ENCODE measurements at places on chromosomes 11 and 22.

DNA sequence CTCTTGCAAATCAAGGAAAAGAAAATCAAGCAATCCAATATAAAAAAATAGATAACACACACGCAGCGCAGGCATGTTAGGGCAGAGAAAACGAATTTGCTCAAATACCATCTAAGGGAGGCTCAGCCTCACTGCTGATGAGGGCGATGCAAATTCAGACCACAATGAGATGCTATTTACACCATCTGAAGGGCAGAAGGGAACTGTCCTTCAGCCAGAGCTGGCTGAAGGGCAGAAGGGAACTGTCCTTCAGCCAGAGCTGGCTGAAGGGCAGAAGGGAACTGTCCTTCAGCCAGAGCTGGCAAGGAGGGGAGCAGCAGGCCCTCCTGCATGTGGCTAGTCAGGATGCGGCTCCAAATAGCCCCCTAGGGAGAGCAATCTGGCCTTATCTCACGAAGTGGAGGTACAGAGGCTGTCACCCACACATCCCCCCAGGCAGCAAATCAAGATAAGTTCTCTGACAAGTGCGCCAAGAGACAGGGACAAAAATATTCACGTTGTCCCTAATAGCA, 7.6 kb upstream of the SLC39A13 start:
- peaks cover 42% of the 10 kb centered on the region for H3K4me1 ChIP-seq
- peak overlapping the region; percentile 74 for H3K27ac ChIP-seq
- H3K27me3 ChIP-seq = no peaks in the 10 kb centered on the region
- peak overlapping the region; percentile 33 for H3K4me3 ChIP-seq
- DNase-seq = no peak

DNA sequence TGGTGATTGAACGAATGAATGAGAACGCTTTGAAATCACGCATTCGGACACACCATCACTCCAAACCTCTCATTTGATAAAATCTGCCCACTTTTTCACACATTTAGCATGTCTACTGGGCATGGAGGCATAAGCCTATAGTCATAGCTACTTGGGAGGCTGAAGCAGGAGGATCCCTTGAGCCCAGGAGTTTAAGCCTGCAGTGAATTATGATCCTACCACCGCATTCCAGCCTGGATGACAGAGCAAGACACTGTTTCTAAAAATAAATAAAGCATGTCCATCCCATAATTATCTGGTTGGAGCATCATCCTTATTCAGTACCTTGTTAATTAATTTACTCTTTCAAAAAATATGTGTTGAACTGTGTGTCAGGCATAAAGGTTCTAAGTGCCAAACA, 3.3 kb upstream of the PICALM start:
- no peak for DNase-seq
- no peak overlapping the region for H3K27ac ChIP-seq
- H3K4me1 ChIP-seq = peaks cover 20% of the 10 kb centered on the region
- no peaks in the 10 kb centered on the region for H3K36me3 ChIP-seq
- no peaks in the 10 kb centered on the region for H3K27me3 ChIP-seq

DNA sequence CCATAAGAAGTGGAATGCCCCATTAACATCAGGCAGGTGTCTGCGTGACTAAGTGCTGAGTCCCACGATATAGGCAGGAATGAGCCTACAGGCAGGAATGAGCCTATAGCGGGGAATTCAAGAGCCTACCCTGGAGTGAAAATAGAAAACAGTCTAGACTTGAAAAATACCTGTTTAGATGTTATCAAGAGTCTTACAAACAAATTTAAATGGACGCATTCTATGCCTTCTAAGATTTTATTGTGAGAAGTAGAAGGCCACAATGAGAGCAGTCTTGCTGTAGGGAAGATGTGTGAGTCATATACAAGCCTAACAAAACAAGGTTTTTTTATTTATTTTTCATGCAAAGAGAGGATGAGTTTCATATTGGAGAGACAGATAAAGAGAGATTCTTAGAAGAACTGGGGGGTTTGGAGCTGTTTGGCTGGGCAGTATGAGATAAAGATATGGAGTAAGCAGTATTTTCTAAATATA, 200.8 kb upstream of the ZC3H12C start:
- H3K27me3 ChIP-seq = no peaks in the 10 kb centered on the region
- no peaks in the 10 kb centered on the region for H3K36me3 ChIP-seq
- H3K4me3 ChIP-seq = no peak overlapping the region
- H3K4me1 ChIP-seq = no peaks in the 10 kb centered on the region
- no peak for DNase-seq
- H3K27ac ChIP-seq = no peak overlapping the region

DNA sequence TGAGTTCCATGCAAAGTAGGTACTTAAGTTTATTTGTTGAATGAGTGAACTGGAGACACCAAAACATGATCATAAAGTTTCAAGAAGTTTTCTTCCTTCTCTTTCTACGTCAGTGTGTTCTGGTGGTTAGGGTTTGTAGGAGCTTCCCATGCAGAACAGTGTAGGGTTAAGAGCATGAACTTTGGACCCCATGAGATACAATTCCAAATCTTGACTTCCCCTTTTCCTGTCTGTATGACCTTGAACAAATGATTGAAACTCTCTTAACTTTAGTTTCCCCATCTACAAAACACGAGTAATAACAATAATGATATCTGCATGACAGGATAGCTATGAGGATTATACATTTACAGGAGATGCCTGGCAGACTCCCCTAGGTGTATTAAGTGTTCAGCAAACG, 41.0 kb upstream of the TENM4 start:
- H3K27me3 ChIP-seq = no peaks in the 10 kb centered on the region
- no peak overlapping the region for H3K27ac ChIP-seq
- no peak overlapping the region for H3K4me3 ChIP-seq

GRCh38 chr22:20857838-20858614, 585 bp downstream of the PI4KA start:
- no peaks in the 10 kb centered on the region for H3K27me3 ChIP-seq
- H3K27ac ChIP-seq = peak overlapping the region; percentile 64
- peak; percentile 52 for DNase-seq
- H3K4me1 ChIP-seq = peaks cover 58% of the 10 kb centered on the region
- H3K4me3 ChIP-seq = peak overlapping the region; percentile 74

DNA sequence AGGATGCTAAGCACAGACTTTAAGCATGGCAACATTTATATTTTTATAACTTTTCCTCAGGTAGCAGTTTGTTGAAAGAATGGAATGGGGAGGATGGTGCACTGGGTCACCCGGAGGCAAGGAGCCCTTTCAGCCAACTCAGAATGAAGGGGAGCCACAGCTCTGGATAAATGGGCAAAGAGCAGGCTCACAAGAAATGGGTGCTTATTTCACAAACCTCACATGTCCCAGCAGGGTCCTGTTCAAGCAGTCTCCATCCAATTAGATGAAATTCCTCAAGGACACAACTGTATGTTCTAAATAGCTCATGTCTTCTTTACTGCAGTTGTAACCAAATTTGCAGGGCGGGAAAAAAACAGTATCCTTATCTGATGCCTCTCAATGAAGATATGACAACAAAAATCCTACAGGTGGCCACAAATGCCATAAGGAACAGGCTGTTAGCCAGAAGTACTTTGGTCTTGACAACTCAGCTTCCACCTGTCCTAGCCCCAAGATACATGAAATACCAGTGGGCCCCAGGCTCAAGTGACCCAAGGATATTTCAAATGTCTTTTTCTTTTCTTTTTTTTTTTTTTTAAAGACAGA, 48.2 kb downstream of the MAPK1 start:
- H3K27me3 ChIP-seq = no peaks in the 10 kb centered on the region
- peak overlapping the region; percentile 15 for H3K4me3 ChIP-seq
- no peaks in the 10 kb centered on the region for H3K36me3 ChIP-seq
- DNase-seq = no peak

DNA sequence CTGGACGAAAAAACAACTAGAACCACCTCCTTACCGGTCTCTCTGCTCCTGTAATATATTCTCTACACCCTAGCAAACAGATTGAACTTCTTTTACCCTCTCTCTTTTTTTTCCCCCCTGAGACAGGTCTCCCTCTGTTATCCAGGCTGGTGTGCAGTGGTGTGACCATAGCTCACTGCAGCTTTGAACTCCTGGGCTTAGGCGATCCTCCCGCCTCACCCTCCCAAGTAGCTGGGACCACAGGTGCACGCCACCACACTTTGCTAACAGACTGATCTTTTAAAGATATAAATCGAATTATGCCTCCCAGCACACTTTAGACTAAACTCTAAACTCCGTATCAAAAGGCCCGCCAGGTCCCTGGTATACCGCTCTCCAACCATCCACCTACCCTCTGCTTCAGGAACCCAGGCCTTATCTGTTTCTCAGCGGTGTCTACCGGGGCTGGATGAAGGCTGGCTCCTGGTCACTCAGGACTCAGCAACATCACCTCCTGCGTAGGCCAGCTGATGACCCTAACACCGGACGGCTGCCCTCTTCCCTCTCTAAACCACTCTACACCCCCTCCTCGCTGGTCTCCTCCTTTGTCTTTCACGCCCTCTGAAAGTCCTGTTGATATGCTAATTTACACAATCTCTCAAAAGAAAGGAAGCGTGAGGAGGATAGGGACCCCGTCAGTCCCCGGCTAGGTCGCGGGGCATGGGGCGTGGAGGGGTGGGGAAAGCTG, 745 bp downstream of the C22orf39 start:
- peaks cover 16% of the 10 kb centered on the region for H3K4me1 ChIP-seq
- peak overlapping the region; percentile 58 for H3K27ac ChIP-seq
- H3K36me3 ChIP-seq = peaks cover 34% of the 10 kb centered on the region

DNA sequence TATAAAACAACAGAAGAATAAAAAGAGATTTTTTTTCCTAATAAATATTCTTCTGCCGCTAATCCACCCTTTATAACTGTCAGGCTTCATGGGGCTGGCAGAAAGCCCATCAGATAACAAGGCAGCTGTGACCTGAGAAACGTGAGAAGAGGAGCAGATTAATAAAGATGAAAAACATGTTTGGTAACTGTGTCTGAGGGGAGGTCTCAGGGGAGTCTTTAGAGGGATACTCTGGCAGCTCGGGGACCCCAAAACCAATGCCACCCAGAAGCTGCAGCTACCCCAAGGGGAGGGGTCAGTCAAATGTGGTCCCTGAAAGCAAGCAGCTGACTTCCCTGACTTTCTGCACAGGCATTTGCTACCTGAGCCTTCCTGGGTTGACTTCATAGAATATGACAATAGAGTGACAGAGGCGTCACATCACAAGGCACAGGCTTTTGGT, 48.4 kb upstream of the POU2AF1 start:
- no peaks in the 10 kb centered on the region for H3K36me3 ChIP-seq
- no peaks in the 10 kb centered on the region for H3K27me3 ChIP-seq
- no peaks in the 10 kb centered on the region for H3K4me1 ChIP-seq
- DNase-seq = no peak

DNA sequence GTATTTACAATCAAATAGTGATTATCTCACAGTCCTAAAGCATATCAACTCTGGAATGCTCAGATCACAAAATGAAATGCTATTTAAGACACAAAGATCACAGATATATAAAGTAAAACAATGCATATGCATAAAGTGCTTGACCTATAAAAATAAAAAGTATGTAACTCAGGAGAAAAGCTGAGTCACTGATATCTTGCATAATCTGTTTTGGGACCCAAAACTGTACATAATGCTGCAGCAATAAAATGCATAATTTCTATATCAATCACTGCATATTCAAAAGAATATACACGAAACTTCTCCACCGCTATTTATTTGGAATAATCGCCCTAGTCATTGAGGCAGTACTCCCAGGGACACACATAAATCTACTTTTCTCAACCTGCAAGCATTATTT, 34.9 kb upstream of the GRIA4 start:
- H3K27me3 ChIP-seq = no peaks in the 10 kb centered on the region
- no peaks in the 10 kb centered on the region for H3K4me1 ChIP-seq
- no peak for DNase-seq
- no peak overlapping the region for H3K4me3 ChIP-seq

DNA sequence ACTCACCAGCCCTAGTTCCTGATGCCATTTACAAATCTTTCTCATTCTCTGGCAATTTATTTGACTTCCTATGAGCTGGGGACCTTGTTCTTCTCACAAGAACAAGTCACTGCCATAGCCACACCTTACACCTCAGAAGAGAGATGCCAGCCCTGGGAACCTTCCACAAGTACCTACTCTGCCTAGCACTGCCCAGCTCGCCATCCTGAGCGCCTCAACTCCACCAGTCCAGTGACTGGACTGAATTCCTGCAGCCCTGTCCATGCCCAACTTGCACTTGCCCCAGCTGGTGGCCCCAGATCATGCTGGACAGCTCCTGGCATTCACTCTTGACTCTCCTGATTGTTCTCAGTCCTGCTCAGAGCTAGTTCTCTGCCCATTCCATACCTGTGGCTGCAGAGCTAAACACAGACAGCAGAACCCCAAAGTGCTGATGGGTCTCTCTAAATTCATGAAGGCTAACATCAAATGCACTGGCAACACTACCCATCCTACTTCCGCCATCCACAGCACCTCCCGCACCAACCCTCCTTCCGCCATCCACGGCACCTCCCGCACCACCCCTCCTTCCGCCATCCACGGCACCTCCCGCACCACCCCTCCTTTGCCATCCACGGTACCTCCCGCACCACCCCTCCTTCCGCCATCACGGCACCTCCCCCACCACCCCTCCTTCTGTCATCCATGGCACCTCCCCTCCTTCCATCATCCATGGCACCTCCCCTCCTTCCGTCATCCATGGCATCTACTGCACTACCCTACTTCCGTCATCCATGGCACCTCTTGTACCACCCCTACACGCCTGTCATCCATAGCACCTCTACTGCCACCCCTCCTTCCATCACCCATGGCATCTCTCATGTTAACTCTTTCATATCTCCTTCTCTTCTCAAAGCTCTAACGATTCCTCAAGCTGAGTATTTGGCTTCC, 23.6 kb upstream of the SLC25A1 start:
- no peaks in the 10 kb centered on the region for H3K27me3 ChIP-seq
- DNase-seq = peak; percentile 13
- H3K36me3 ChIP-seq = peaks cover 70% of the 10 kb centered on the region
- H3K4me3 ChIP-seq = no peak overlapping the region
- H3K4me1 ChIP-seq = no peaks in the 10 kb centered on the region

DNA sequence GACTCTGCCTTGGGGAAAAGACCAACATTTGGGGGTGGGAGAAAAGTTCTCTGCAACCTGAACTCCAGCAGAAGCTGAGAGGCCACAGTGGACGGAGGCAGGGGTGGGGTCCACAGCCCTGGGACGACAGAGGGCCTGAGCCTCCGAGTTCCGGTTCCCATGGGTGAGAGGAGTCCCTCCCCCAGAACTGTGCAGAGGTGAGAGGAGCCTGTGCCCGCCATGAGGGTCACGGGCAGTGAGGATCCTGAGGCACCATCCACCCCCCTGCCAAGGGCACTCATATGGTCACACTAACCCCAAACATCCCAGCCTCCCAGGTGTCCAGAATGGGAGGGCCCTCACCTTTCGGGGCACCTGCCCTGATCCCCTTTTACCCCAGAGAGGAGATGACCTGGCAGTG, 30.5 kb downstream of the KIAA0930 start:
- no peaks in the 10 kb centered on the region for H3K27me3 ChIP-seq
- H3K27ac ChIP-seq = peak overlapping the region; percentile 98
- no peak overlapping the region for H3K4me3 ChIP-seq
- peaks cover 35% of the 10 kb centered on the region for H3K4me1 ChIP-seq

GRCh38 chr11:121715405-121715804, 262.6 kb upstream of the SORL1-AS1 start:
- no peak overlapping the region for H3K4me3 ChIP-seq
- no peak overlapping the region for H3K27ac ChIP-seq
- no peaks in the 10 kb centered on the region for H3K36me3 ChIP-seq
- H3K27me3 ChIP-seq = no peaks in the 10 kb centered on the region

Measured in CD14-positive monocyte (primary cell).